ENCODE measurements at places on chromosomes 6 and 20. TPM values are rescaled to one million over a fixed set of nuclear protein-coding genes. Genes with fewer than 3 reads are reported as not detected.

DNA sequence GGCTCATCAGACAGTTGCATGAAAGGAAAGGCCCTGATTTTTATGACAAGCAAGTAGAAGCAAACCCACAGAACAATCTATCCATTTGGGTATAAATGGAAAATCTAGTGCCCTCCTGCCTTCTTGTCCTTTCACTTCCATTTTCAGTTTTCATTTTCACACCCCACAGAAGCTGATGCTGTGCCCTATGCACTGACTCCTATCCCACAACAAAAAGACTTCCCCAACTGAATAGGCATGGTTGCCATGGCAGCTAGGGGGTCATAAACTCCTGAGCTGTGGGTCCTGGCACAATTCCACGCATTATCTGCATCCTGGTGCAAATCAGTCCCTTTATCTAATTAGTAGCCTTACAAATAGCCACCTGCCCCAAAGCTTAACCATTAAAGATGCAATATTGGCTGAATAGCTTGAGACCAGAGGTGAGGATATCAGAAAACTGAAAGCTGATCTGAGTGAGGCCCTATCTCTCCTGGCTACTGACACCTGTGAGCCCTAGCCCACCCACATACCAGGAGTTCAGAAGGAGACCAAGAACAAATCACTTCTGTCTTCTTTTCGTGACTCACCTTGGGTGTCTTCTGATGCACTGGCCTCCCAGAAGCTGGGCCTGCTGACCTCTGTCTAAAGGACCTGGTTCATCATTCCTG, 34.9 kb upstream of the HEY2 start:
- no peak for DNase-seq

The DLGAP4 gene
- 20.0 TPM for total RNA-seq

The SCRT2 gene
- not detected for total RNA-seq

DNA sequence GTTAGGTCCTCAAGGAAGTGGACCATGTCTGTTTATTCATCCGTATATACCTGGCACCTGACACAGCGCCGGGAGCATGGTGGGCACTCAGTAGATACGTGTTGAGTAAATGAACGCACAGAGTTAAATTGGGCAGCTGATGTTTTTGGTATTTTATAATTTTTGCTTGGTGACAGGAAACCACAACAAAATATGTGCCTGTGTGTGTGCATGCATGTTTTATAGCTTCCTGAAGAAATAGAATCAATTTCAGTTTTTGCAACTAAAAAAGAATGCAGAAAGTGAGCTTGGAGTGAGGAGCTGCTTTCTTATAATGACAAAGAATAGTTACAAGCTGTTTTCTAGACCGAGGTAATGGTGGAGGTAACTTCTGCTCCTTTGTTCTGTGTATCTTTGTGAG, 91.4 kb downstream of the PLCB4 start:
- DNase-seq = no peak

DNA sequence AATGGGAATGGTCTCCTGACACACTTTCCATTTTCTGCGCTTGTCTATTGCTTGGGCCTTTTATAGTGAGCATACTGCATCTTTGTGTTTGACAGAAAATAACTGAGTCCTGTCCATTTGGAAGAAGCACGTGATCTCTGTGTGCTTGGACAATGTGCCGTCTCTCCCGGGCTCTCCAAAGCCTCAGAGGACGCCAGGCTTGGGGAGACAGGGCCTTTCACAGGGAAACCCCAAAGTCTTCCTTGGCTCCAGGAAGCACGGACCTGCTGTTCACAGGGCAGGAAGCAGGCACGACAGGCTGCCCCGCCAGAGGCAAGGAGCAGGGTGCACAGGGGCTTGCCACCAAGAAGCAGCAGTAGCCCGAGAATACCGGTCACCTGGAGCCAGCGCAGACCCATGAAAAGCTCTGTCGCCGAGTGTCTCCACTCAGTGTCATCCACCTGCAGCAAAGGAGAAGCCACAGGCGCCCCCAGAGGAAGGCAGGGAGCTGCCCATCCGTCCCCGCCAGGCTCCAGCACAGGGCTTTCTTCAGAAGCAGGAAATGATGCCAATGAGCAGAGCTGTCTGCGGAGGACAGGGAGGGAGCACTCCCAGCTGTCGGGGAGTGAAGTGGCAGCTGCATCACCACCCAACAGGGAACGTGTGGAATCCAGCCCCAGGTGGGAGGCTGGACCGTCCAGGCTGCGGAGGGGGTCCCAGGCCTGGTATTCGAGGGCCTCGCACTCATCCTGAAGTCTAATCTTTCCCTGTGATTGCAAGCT, 135.1 kb downstream of the AGPAT4 start:
- DNase-seq = no peak

DNA sequence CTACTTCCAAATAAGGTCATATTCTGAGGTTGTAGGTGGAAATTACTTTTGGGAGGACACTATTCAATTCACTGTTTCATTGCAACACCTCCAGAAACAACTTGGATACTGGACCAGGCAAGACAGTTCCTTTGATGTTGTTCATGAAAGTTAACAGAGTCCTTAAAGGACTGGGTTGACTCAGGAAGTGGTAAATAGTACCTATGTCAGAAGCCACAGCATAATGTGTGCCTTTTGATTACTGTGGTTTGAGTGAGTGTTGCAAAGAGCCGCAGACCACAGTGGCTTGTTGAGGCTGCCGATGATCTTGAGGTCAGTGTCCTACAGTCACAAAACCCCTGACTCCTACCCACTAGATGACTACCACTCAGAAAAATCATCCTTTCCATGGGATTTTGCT, 10.9 kb downstream of the IL20RA start:
- no peak for DNase-seq

GRCh38 chr6:101302593-101302992, 90.9 kb upstream of the GRIK2 start:
- no peak for DNase-seq

GRCh38 chr6:81144346-81144745, 608.1 kb downstream of the TENT5A start:
- no peak for DNase-seq

The CLIC5 gene
- 0.07 TPM for total RNA-seq

DNA sequence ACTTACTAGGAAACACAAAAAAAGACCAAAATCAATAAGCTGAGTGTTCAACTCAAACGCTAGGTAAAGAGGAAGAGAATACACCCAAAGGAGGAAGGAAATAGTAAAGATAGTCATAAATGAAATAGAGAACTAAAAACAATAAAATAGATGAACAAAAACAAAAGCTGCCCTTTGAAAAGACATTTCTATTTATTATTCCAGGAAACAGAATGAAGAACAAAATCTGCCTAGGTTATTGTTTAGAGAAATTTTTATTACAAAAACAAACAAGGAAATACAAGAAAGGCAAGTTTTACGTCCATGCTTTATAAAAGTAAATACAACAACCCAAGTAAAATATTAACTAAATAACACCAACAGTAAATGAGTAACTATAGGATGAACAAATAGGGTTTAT, 20.1 kb downstream of the HLA-DMB start:
- DNase-seq = no peak

DNA sequence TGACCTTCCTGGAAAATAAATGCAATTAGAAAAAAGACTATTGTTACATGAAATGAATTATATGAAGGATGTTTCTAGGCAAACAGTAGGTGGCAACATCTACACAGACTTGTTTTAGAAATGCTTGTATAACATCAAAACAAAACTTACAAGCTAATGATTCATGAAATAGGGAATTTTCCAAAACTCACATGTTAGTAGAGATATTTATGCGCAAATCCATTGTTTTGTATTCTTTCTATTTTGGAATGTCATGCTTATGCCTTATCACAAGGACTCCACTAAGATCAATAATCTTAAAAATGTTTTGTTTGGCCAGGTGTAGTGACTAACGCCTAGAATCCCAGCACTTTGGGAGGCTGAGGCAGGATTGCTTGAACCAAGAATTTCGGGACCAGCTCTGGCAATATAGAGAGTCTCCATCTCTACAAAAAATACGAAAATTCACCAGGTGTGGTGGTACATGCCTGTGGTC, 32.3 kb upstream of the LGSN start:
- DNase-seq = no peak

The CD24 gene
- 0.92 TPM for total RNA-seq

DNA sequence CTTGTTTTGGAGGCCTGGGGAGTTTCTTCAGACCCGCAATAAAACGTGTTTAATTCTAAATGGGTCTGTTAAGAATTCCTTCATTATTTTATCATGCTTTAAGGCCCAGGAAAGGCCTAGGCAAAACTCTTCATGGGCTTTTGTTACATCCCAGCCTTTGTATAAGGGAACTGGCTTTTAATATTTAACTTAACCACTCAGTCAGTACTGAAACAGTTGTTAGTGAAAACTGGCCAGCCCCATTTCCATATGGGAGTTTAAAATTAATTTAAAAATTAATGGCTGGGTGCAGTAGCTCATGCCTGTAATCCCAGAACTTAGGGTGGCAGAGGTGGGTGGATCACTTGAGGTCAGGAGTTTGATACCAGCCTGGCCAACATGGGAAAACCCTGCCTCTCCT, 213.2 kb upstream of the FKBP1C start:
- no peak for DNase-seq

The YTHDF1 gene
- total RNA-seq = 25.5 TPM

The POM121L2 gene
- total RNA-seq = not detected

GRCh38 chr6:42313941-42314570, 96.4 kb upstream of the MRPS10 start:
- DNase-seq = no peak

- DNase-seq = no peak
Measured at GRCh38 chr6:43489277-43490072, 12.1 kb downstream of the TJAP1 start.

DNA sequence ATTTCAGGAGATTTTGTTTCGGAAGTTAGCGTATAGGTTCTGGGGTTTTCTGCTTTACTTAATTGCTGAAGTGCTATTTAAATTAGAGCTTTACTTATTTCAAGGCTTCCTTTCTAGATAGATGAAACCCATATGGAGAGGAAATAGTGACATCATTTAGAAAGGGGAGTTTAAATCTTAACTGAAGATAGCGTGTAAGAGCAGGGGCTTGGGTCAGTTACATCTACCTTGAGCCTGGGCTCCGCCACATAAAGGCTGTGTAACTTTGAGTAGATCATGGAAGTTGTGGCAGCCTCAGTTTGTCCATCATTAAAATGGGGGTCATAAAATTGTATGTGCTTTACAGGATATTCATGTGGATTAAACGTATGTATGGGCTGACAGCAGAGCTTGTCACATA, 4.7 kb downstream of the CDS2 start:
- no peak for DNase-seq

- DNase-seq = no peak
Measured at GRCh38 chr20:34600892-34601653, 42.6 kb downstream of the MAP1LC3A start.

DNA sequence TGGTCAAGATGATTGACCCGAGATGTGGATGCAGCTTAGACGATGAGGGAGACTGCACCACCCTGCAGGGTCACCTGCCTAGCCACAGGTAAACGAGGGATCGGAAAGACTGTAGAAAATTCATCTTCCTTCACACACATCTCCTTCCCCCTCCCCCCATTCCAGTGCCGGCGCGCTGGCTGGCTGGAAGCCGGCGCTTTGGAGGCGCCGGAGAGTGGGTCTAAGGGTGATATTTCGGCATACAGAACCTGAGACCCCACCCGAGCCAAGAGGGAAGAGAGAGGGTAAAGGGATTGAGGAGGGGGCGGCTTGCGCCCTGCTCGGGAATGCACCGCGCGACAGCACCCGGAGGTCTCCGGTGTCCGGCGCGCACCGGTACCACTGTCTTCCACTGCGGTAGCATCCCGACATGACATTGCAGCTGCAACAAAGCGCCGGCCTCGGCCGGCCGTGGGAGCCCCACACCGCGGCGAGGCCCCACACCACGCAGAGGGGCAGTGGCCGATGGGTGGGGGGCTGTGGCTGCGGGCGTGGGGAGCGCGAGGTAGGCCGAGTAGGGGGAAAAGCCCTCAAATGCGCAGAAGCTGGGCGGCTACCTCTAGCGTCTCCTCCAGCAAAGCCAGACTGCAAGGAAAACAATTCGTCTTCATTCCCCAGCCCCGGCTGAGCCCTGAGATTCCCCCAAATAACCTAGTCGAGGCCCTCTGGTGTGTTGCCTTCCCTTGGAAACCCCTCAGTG, 984 bp downstream of the TNFRSF21 start:
- no peak for DNase-seq

DNA sequence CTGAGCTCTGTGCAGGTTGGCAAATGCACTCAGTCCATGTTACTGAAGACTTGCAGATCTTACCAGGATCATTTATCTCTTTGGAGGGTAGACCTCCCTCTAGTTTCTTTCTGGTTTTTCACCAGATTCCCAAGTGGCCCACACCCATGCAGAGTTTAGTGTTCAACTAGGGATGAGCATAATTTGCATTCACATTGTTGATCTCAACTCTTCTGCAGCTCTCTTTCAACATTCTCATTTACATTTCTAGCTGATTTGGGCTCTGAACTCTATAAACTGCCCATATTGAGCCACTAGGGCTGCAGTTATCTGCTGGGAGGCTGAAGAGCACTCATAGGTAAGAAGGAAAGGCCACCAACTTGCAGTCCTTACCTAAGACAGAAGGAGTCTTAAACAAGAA, 17.9 kb upstream of the HLA-C start:
- DNase-seq = no peak

- no peak for DNase-seq
Measured at GRCh38 chr20:18852318-18852717, 38.7 kb downstream of the SCP2D1 start.

DNA sequence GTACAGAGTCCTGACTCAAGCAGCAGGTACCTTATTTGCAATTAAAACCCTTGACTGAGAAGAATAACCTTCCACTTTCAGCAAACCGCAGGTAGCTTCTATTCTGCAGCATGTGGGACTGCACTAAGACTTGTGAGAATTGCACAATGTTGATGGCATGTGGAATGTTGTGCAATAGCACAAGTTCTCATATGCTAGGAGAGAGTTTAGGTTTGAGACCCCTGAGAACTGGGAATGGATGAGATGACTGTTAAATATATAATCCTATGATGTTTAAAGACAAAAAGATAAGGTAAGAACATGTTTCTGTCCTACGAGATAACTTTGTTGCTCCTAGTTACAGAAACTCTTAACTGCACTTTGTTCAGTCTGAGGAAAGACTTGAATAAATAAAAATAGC, 194.6 kb downstream of the OTOR start:
- DNase-seq = no peak

The PLN gene
- 0.04 TPM for total RNA-seq

GRCh38 chr6:89604653-89605052, 33.9 kb downstream of the LYRM2 start:
- no peak for DNase-seq

The C6orf15 gene
- not detected for total RNA-seq

- no peak for DNase-seq
Measured at GRCh38 chr6:11413728-11414127, 123.8 kb upstream of the TMEM170B start.

DNA sequence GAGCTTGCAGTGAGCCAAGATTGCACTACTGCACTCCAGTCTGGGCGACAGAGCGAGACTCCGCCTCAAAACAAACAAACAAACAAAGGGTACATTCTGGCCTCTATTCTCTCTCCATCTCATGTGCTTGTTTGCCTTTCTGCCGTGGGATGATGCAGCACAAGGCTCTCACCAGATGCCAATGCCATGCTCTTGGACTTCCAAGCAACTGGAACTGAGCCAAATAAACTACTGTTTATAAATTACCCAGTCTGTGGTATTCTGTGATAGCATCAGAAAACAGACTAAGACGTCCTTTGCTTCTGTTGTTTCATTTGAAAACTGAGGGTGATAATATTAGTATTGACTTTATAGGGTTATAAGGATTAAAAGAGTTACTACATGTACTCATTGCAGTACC, 3.6 kb upstream of the BRD2 start:
- DNase-seq = no peak

- DNase-seq = no peak
Measured at GRCh38 chr20:39433466-39433865, 471.3 kb downstream of the DHX35 start.

- no peak for DNase-seq
Measured at GRCh38 chr6:42136508-42137193, 5.8 kb downstream of the C6orf132 start.

The OXT gene
- not detected for total RNA-seq

The TNXB gene
- 0.21 TPM for total RNA-seq

The MACROD2 gene
- 0.95 TPM for total RNA-seq

Data from pulmonary artery endothelial cell (primary cell).